ENCODE measurements at places on chromosomes 13 and 19.

DNA sequence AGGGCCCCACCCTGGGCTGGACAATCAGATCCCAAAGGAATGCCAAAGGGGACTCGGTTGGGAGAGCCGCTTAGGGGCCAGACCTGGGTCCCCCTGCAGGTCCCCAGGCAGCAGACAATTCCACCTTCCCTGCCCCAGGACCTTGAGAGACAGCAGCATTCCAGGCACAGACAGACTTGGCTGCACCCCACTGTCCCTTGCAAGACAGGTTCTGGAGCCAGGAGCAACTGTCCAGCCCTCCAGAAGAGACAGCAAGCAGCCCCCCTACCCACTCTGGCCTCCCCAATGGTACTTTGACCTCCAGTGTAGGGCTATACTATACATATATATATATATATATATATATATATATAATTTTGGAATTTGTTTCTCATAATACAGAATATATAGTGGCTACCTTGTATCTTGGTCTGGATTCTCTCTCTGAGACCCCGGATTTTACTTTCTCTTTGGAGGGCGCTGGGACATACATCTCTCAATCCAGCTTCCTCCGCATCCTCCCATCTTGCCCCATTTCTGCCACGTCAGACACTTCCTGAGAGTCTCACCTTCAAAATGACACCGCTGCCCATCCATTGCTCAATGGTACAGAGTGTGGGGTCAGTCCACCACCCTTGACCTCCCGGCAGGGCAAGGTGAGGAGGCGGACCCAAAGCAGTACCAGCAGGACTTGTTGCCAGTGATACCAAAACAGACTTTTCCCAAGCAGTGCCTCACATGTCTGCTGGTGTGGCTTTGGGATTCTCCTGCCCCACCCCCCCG, 12.7 kb downstream of the SMIM24 start:
- DNase-seq: no peak

- no peak for DNase-seq
These were observed at the start of gene NMRK2 for GRCh38 chr19:3932931-3933810. TSS of gene NMRK2 (plus strand) at chr19:3933069. CDS start at chr19:3933672, 603 bp downstream.

GRCh38 chr13:46992383-46992952, 95.6 kb upstream of the HTR2A start:
- DNase-seq: no peak

GRCh38 chr19:31350693-31351055, 1.4 kb upstream of the TSHZ3 start:
- no peak for DNase-seq

- no peak for DNase-seq
These were observed 15.1 kb downstream of the PRAM1 start for GRCh38 chr19:8487137-8487851.
